NCI-H1048 (cell line): ENCODE measurements at places on chromosomes 1 and 21.

GRCh38 chr21:41158026-41158425, 9.9 kb upstream of the BACE2 start:
- no peak for DNase-seq

DNA sequence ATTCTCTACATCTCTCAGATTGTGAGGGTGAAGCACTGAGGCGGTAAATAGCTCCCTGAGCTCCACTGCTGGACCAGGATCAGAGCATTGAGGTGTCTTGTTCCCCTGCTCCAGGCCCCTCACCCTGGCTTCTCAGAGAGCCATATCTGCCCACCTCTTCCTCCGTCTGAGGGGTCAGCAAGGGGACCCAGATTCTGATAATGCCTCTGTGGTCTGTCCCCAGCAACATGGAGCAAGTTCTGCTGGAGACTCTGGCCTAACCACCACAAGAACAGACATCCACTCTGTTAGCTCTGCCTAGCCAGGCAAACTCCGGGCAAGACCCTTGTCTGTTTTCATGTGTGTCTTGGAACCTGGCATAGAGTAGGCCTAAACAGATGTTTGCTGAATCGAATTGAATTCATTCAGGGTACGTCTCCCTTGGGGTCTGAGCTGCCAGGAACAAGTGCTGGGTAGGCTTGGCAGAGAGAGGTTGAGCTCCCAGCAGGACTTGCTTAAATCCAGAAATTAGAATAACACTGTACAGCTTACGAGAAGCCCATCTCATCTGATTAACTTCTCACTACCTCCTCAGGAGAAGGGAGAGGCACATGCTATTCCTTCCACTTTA, 2.3 kb downstream of the TRAF5 start:
- DNase-seq: no peak

DNA sequence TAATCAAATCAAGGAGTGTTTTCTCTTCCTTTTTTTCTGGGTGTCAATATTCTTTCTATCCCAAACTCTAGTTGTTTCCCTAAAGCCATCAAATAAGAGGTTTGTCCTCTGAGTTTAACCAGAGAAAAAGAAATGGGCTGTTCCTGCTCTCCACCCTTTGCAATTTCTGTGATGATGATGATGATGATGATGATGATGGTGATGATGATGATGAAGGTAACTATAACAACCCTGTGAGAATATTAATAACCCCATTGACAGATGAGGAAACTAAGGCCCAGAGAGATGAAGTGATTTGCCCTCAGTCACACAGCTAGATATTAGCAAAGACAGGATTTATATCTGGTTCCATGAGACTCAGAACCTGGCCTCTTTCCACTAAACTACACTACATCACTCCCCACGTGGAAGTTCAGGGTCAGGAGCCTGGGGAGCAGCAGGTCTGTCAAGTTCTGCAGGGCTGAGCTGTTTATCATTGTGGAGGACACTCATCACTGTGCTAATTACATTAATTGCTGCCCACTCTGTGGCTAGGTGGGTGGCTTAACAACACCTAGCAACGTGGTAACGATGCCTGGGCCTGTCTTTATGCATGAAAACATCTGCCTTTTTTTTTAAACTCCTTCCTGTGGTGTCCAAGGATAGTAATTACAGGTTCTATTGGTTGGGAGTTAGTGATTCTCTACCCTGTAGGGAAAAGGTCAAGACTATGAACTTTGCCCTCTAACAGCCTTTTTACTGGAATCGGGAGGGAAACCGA, 19.0 kb upstream of the JUN start:
- DNase-seq: no peak

DNA sequence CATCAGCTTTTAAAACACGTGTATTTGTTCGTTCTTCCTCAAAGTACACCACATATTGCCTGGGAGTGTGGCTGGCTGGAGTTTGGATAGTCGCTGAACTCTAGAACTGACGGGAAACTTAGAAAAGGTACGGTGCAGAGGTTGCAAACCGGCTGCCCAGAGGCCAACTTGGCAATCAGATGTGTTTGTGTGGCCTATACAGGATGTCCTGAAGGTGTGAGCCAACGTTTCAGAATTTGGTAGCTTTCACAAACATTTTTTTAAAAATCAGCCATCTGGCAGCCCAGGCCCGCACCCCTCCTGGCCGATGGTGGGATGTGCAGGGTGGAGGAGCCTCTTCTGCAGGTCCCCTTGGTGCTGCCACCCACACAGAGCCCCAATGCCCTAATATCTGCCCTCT, 73.6 kb upstream of the SLC25A33 start:
- no peak for DNase-seq

DNA sequence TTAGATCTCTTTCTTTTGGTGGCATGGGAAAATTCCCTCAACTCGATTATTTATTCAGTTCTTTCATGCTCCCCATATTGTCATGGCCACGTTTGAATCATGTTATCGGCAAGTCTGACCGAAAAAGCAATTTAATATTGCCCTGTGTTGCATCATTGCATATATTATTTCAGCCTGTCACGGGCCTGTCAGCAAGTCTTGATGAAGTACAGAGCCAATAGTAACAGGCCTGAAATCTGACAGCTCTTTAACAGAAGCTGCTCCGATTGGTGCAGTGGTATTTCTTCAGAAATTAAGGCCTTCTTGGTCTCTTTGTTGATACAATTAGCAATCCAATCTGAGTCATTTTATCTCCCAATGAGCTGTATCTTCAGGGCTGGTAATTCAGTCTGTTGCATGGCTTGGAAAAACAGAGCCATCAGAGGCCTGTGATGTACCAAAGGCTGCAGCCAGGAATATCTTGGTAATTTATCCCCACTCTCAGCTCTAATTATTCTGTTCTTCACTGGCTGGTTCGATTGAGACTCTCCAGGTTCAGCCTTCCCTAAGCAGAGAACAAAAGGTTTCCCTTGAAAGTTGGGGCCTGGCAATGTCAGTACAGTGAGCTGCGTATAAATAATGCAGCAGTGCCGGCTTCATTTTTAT, 149.5 kb downstream of the FGGY start:
- DNase-seq: no peak
